A549 treated with Mapracorat at 1 μM for 4 hours (cell line): ENCODE measurements at places on chromosomes 1 and 21. TPM values are rescaled to one million over a fixed set of nuclear protein-coding genes. Genes with fewer than 3 reads are reported as not detected.

ELAVL4 gene
- total RNA-seq = 0.07 TPM in 1 of 5 replicates, not detected in the others

POU3F1 gene
- not detected in 5 replicates for total RNA-seq

RABGAP1L gene
- total RNA-seq = 4.0 to 5.7 TPM (median 4.7 TPM) in 5 replicates

GSTM3 gene
- 21.6 to 28.4 TPM (median 23.1 TPM) in 5 replicates for total RNA-seq

ENAH gene
- total RNA-seq = 66.8 to 81.4 TPM (median 79.3 TPM) in 5 replicates

NEXN gene
- total RNA-seq = 5.7 to 11.2 TPM (median 7.1 TPM) in 5 replicates

FCRL2 gene
- total RNA-seq = not detected in 5 replicates

TEKT2 gene
- total RNA-seq = not detected in 5 replicates

PCP4 gene
- total RNA-seq = not detected in 5 replicates

NBPF4 gene
- total RNA-seq = 0.12 to 0.16 TPM (median 0.14 TPM) in 4 of 5 replicates, not detected in the other

ARPC5 gene
- 145 to 189 TPM (median 176 TPM) in 5 replicates for total RNA-seq

DNALI1 gene
- total RNA-seq = 0.06 to 0.26 TPM (median 0.18 TPM) in 4 of 5 replicates, not detected in the other

SPATA17 gene
- total RNA-seq = 1.4 to 3.2 TPM (median 2.4 TPM) in 5 replicates

HOOK1 gene
- 0.12 to 0.30 TPM (median 0.25 TPM) in 5 replicates for total RNA-seq

SELENON gene
- total RNA-seq = 54.4 to 64.1 TPM (median 61.5 TPM) in 5 replicates

RHCE gene
- 0.07 to 0.59 TPM in 2 of 5 replicates, not detected in the others for total RNA-seq

ZNF692 gene
- total RNA-seq = 13.3 to 25.0 TPM (median 17.8 TPM) in 5 replicates

TSPAN1 gene
- 2.1 to 3.2 TPM (median 2.6 TPM) in 5 replicates for total RNA-seq

AMIGO1 gene
- 1.0 to 1.4 TPM (median 1.3 TPM) in 5 replicates for total RNA-seq

HMGCS2 gene
- not detected in 5 replicates for total RNA-seq

DMBX1 gene
- 0.63 to 1.2 TPM (median 0.94 TPM) in 5 replicates for total RNA-seq

LMX1A gene
- not detected in 5 replicates for total RNA-seq

MLLT11 gene
- total RNA-seq = 13.2 to 16.7 TPM (median 16.1 TPM) in 5 replicates

DCDC2B gene
- not detected in 5 replicates for total RNA-seq

RAP1GAP gene
- 8.1 to 11.4 TPM (median 10.8 TPM) in 5 replicates for total RNA-seq

RHOC gene
- 351 to 403 TPM (median 363 TPM) in 5 replicates for total RNA-seq

SPRR3 gene
- total RNA-seq = not detected in 5 replicates

CRNN gene
- not detected in 5 replicates for total RNA-seq
